GM19239 (cell line): ENCODE measurements at places on chromosomes 5 and 9.

DNA sequence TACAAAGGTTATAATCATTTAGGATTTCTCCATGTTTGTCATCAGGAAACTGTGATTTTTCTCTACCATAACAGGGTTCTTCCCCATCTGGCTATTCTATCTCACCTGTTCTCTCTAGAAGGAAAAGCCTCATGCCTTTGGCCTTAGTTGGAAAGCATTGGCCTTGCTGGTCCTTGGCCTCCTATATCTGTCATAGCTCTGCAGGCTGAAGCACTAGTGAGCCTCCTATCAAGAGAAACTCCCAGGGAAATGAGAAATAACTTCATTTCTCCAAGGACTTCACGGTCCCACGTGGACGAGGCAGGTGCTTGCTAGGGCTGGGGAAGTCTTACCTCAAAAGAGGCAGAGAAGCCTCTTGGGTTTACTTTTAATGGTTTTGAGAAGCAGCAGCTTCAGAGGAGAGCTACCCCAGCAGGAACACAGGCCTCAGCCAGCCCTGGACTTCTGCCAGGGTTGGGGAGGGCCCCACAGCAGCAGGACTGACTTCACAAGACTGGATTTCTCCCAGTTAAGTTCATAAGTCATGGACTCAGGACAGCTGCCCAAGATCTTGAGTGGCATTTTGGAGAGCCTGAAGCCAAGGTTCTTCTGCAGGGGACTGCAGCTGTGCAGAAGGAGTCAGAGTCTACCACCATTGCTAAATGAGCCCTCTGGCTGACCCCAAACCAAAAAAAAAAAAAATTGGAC is 15.8 kb upstream of the PSAT1 start:
- DNase-seq, result no peak

DNA sequence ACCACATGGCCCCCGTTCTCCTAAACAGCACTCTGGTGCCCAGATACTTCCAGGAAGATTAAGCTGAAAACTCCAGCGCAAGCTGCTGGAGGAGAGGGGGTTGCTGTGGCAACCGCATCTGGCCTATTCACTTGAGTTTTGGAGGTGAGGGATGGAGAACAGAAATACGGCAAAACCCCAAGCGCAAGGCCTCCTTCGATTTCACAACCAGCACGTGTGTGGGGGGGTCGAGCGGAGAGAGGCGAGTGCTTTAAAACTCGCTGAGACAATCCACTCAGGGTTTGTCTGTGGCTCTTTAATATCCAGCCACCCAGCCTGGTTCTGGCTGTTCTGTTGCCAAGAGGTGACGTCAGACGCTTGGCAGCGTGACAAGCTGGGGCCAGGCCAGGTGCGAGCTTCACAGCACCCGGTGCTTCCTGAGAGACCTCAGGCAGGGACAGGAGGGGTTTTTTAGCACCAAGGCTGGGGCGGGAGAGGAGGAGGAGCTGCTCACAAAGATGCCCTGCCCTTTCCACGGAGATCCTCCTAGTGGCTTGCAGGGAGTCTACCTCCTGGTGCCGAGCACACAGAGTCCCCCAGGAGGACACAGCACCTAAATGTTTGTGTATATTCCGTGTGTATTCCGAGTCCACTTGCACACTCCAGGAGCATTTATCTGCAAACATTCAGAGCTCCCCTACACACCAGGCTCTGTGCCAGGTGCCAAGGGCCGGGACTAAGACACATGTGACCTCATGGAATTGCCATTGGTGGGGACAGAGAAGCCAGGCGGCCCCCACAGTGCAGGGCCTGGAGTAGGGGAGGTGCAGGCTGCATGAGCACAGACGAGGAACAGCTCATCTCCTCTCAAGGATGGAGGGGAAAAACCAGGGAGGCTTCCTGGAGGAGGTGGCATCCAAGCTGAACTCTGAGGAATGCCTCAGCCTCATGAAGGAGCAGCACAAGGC is 194.6 kb downstream of the OLFM1 start:
- peak; percentile 27 for DNase-seq

DNA sequence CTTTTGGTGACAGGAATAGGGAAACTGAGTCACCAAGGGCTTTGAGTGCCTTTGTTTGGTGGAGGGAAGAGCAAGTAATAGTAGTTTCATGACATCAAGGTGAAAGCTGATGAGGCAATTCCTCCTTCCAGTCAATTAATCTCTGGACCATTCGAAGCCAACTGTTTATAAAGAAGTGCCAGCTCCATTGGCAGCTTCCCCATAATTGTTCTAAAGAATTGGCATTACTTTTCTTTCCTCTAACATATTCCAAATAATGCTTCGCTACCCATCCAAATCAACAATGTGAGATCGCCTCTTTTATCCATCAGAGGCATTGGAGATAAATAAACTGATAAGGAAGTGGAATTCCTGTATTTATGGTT is 132.4 kb downstream of the NPR3 start:
- DNase-seq, result no peak

DNA sequence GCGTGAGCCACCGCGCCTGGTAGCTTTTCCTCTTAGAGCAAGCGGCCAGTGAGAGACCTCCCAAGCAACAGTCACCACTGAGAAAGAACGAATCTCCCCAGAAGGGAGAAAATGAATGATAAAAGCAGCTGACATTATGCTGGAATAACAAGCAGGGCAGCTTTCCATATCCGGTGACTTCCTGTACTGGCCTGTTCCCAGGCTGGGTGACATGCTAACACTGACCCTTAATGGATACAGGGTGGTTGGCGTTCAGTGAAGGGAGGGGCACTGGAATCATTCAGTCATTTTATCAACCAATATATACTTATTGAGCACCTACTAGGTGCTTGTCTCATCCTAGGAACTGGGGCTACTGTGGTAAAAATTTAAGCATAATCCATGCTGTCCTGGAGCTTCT is 357.3 kb upstream of the PANK3 start:
- no peak for DNase-seq

DNA sequence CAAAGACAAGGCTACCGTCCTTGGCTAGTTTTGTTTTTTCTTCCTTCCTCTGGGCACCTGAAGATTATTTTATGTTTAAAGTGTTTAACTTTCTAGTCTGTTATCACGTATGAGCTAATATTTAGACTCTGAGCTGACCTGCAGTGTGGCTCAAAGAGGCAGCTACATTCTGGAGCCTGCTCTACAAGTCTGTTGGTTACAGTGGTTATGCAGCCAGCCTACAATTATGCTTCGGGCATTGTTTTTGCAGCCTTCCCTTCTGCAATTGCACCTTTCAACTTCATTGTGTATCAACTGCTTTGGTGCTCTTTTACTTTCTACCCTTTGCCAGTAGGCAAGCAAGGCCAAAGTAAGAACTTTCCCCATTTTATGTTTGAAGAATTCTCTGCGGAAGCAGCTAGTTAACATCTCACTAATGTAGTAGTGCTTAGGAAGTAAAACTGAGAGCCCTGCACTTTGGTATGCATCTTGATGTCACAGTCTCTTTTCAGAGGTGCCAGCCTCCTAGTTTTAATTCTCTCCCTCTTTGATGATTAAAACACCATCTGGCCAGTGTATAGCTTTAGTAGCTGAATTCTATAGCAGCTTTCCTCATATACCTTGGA is 322.1 kb downstream of the FAM170A start:
- DNase-seq, result no peak

- DNase-seq, result no peak
Measured at GRCh38 chr9:2043243-2043642, 28.1 kb downstream of the SMARCA2 start.

GRCh38 chr5:123094919-123095797 is 6.1 kb downstream of the PRDM6 start:
- DNase-seq, result no peak

DNA sequence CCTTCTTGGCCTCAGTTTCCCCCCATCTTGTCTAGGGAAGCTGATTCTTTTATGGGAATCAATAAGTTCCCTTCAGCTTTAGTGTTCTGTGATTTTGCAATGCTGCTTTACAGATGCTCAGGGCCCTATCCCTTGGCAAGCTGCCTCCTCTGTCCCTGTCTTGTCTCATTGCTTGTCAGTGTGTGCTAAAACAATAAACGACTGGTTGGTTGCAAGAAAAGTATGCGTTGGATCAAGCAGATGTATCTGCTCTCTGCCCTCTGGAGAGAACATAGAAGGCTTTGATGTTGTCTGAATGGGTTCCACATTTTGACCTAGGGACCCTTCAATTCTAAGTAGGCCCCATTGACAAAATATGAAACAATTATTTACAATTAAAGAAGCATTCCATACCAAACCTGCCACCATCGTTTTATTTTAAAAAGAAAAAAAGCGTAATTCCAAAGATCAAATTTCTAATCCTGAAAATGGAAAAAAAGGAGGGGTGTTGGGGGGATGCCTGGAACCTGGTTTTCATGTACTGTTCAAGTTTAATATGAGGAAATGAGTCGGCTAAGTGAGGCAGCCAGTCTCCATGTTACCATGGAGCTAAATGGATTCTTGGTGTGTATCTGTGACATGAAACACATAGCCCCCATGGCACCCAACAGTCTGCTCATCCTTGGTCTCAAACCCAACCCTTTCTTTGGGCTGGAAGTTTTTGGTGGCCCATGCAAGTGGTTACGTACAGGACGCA is 31.2 kb upstream of the TARS1 start:
- DNase-seq, result no peak

GRCh38 chr5:78615697-78616096 is 32.9 kb downstream of the LHFPL2 start:
- DNase-seq, result no peak

DNA sequence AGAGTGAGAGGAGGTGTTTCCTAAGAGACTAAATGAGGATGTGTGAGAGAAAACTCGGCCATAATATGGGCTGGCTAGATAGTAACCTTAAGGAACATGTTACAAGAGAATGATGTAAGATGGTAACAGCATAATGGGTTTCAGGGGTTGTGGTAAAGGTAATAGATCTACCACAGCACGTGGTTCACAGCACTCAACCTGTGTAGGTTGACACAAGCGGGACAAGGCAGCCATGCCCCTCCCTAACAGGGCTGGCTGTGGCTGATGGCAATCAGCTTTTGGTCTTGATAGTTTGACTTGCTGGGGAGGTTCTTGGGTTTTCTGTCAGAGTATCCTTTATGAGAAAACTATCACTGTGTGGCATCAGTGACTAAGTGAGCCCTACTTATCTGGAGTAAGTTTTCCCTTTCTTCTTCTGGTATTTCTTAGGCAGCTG is 138.6 kb downstream of the TRIO start:
- no peak for DNase-seq

DNA sequence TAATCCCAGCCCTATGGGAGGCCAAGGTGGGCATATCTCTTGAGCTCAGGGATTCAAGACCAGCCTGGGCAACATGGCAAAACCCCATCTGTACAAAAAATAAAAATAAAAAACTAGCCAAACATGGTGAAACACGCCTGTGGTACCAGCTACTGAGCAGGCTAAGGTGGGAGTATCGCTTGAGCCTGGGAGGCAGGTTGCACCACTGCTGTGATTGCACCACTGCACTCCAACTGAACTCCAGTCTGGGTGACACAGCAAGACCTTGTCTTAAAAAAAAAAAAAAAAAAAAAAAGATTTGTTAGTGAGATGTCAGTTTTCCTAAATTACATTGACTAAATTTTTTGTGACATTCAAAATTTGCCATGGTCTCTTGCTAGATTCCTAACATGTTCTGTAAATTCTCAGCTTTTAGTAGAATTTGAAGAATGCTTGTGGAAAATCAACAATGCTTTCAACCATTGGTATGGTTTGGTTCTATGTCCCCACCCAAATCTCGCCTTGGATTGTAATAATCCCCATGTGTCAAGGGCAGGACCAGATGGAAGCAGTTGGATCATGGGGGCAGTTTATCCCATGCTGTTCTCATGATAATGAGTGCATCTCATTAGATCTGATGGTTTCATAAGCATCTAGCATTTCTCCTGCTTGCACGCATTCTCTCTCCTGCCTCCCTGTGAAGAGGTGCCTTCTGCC is 236.1 kb downstream of the ARRDC3 start:
- no peak for DNase-seq

- DNase-seq, result no peak
Measured at GRCh38 chr9:113616116-113616515, 152.6 kb downstream of the RGS3 start.

DNA sequence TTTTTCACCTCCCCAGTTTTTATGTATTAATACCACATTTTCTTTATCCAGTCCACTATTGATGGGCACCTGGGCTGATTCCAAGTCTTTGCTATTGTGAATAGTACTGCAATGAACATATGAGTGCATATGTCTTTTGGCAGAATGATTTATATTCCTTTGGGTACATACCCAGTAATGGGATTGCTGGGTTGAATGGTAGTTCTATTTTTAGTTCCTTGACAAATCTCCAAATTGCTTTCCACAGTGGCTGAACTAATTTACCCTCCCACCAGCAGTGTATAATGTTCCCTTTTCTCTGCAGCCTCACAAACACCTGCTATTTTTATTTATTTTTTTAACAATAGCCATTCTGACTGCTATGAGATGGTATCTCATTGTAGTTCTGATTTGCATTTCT is 340.2 kb downstream of the ADAMTS6 start:
- DNase-seq, result no peak

- DNase-seq, result no peak
Measured at GRCh38 chr9:101629636-101630035, 34.9 kb upstream of the PPP3R2 start.

DNA sequence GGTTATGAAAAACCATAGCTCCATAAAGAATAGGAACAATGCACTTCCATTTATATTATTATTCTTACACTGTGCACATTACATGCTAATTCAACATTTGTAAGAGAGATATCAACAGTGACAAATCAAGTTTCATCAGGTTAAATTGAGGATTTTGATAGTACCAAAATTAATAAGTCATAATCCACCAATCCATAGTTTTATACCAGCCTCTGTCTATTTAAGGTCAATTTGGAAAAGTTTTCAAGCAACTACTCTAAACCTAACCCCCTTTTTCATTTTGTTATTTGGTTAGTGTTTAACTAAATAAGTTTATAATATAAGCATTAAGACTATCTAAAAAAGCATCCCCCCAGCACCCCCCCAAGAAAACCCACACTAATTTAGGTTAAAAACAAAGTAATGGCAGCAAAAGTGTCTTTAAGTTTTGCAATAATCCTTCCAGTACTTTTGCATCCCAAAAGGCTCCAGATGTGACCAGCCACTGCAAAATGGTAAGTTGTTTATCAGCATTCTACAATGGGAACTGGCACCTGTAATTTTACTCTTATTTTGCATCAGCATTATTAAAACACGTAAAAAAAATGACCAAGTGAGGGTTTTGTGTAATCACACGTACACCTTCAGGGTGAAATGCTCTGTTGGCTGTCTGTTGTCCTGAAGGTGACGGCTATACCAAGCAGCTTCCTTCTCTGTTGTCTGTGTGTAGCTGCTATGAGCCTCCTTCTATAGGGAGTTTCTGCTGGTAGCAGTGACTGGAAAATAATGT is 36.8 kb upstream of the SSBP2 start:
- DNase-seq, result no peak

DNA sequence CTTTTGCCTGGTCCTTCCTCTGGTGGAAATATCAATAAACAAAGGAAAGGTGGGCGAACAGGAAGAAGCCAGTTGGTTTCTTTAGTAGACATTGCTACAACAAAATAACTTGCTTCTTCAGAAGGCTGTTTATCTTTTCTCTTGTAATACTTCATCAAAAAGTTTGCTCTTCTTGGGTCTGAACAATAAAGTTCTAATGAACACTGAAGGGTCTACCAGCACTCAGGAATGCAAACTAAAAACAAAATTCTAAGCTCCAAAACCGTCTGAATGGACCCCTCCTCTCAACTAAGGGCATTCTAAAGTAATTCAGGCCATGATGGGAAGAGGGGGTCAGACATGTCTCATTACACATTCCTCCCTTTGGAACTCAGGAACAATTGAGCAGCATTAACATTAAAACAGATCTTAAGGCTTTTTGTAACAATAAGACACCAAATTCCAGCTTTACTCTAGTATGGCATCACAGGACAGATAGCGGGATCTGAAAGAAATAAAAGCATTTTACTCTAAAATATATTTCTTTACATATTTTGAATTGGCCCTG is 2.3 kb downstream of the TBCA start:
- DNase-seq, result no peak

GRCh38 chr5:158814521-158814920 is 285.2 kb downstream of the EBF1 start:
- no peak for DNase-seq
